ENCODE measurements at places on chromosomes 7 and 10.

- no peak for DNase-seq
Observed at GRCh38 chr10:59907537-59907917, 1.2 kb upstream of the CCDC6 start.

- no peak for DNase-seq
Observed at GRCh38 chr10:70926226-70927000, 38.0 kb upstream of the PCBD1 start.

GRCh38 chr7:71598553-71598952, 466.6 kb downstream of the GALNT17 start:
- no peak for DNase-seq

GRCh38 chr7:150373049-150373801, 4.6 kb downstream of the REPIN1 start:
- DNase-seq = no peak

GRCh38 chr10:34091635-34092195, 723.4 kb downstream of the PARD3 start:
- no peak for DNase-seq

GRCh38 chr7:107338080-107338479, 131.8 kb upstream of the GPR22 start:
- no peak for DNase-seq

GRCh38 chr7:41912426-41912825, 209.5 kb upstream of the INHBA start:
- no peak for DNase-seq

- DNase-seq = no peak
Observed at GRCh38 chr7:154388412-154388811, 336.2 kb downstream of the DPP6 start.

- DNase-seq = no peak
Observed at GRCh38 chr10:30017556-30017955, 41.8 kb downstream of the JCAD start.

GRCh38 chr10:47287365-47287802, 12.6 kb upstream of the GDF10 start:
- no peak for DNase-seq

DNA sequence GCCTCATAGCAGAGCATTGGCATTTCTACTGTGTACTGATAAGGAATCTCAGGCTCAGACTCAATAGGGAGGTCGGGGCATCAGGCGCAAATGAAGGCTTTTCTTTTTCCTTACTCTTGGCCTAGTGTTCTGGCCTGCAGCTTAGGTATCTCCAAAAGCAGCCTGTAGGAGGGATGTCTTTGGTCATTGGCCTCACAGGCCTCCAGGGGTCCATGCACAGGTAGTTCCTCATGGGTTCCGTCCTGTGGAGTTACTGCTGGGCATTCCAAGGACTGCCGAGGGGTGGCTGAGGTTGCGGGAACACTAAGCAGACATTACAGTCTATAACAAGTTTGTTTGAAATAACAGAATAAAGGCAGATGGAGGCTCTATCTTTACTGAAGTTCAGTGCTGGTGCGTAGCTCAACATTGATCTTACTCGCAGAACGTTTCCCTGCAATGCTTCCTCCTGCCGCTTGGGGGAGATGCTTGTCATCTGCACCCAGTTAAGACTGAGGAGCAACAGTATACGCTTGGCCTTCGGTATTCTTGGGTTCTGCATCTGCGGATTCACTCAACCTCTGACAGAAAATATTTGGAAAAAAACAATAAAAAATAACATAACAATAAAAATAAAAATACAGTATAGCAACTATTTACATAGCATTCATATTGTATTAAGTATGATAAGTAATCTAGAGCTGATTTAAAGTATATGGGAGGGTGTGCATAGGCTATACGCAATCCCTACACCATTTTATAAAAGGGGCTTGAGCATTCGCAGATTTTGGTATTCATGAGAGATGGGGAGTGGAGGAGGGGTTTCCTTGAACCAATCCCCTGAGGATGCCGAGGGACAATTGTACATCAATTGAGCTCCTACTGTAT, 58.9 kb downstream of the SH2D4B start:
- no peak for DNase-seq

GRCh38 chr7:150476285-150476684, 25.9 kb downstream of the GIMAP8 start:
- no peak for DNase-seq

DNA sequence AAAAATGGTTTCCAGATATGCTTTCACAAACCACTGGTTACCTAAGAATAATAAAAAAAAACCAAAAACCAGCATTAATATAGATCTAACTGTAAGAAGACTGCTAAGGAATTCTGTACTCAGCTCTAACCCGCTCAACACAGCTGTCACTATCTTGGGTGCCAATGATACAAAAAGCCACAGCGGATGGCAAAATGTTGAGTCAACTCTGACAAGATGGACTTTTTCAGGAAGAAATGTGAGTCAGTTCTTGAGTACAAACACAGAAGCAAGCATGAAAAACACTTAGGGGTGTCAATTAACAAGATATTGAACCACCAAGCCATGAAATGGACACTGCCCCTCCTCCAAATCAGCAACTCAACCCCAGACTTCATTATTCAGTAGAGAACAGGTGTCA, 55.0 kb downstream of the CTTNBP2 start:
- no peak for DNase-seq

DNA sequence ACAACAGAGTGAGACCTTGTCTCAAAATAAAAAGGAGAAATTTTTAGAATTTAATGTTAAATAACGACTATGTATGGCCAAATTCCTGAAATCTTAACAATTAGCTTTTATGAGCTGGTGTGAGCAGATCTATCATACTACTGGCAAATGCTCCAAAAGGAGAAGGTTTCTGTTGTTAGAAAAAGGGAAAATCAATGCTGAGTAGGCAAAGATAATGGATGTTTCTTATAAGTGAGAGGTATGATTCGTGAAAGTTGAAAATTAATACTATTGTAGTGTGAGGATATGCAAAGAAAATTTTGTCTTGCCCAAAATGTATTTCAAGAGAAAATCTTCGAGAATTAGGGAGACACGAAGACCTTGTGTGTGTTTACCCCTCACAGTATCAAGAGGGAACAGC, 40.8 kb upstream of the CUL1 start:
- DNase-seq = no peak

GRCh38 chr7:29641651-29642050, 78.0 kb downstream of the PRR15 start:
- no peak for DNase-seq

DNA sequence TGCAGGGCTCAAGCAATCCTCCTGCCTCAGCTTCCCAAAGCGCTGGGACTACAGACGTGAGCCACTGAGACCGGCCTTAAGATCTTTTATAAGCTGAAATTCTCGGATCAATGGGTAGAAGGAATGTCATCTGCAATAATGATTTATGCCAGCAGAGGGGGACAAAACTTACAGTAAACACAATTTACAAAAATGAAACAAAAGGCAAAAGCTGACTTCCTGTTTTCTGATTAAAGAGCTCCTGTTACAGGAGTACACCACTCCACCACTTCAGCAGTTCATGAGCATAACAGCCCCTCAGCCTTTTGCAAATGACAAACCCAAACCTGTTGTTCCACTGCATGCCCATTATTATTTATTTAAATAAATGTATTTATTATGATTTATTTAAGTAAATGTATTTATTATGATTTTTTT, 88.5 kb upstream of the ATP6V0A4 start:
- no peak for DNase-seq

DNA sequence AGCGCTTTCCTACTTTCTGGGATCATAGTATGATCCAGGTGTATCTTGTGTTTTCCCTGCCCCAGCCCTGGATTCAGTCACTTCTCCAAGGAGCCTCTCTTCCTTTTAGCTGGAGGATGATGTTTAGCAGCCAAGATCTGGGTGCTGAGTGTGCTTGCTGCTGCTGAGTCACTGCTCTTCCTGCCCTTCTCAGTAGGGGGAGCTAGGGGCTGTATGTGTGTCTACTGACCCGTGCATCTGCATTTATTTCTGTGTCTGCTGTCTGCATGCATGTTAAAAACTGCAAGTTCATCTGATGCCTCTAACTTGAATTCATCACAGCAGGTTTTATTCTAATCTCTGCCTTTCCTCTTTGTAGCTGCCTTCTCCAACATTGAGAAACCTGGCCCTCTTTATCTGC, 31.6 kb downstream of the MGMT start:
- no peak for DNase-seq

DNA sequence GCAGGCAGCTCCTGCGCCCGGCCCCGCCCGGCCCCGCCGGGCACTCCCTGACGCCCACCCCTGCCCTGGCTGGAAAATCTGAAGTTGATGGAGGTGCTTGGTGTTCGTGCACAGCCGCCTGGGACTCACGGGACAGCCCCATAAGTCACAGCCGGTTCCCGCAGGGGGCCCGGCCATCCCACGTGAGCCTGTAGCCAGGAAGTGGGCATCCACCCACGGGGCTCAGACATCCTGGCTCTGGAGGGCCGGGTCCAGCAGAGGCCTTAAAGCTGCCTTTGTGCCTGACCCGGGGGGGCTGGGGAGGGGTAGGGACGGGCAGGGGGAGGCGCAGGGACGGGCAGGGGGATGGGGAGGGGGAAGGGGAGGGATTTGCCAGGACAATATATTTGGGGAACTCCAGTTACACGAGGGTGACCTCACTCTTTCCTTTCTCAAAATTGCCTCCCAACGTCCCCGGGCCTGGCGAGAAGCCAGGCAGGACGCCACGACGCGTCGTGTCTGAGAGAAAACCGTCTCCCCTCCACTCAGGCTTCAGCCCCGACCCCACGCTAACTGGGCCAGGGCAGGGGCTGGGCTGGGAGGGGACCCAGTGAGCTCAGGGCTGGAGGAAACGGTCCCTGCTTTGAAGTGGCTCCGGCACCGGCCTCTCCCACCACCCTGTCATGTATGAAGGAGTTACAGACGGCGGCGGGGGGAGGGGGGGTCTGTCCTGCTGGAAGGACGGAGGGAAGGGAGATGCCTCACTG, 82.1 kb upstream of the PDGFA start:
- DNase-seq = peak; percentile 79

DNA sequence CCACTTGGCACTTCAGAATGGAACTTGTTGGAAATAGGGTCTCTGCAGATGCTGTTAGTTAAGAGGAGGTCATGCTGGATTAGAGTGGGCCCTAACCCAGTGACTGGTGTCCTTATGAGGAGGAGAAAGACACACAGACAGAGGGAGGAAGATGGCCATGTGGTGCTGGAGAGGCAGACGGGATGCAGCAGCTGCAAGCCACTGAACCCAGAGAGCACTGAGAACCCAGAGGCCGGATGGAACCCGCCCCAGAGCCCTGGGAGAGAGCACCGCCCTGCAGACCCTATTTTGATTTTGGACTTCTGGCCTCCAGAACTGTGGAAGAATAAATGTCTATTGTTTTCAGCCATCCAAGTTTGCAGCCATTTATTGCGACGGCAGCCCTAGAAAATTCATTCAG, 58.0 kb upstream of the EBF3 start:
- DNase-seq = no peak

DNA sequence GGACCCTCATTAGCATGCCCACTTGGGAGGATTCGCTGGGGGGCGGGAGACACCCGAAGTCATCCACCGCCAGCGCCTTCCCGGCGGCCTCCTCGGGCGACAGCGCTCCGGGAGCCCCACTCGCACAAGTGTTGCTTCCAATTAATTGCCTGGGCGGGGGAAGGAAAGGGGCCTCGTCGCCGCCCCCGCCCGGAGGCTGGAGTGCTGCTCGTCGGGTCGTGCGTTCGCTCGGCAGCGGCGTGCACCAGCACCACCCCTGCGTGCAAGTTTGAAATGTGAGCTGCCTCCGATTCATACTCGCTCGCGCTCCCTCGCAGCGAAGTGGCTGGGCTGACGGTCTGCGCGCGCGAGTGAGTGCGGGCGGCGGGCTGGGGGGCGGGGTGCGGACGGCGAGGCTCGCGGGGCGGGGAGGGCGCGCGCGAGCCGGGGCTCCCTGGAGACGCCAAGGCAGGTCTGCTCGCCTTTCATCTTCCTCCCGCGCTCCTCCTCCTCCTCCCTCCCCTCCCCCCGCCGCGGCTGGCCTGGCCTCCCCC, 104.6 kb upstream of the PPIF start:
- DNase-seq = peak; percentile 76

DNA sequence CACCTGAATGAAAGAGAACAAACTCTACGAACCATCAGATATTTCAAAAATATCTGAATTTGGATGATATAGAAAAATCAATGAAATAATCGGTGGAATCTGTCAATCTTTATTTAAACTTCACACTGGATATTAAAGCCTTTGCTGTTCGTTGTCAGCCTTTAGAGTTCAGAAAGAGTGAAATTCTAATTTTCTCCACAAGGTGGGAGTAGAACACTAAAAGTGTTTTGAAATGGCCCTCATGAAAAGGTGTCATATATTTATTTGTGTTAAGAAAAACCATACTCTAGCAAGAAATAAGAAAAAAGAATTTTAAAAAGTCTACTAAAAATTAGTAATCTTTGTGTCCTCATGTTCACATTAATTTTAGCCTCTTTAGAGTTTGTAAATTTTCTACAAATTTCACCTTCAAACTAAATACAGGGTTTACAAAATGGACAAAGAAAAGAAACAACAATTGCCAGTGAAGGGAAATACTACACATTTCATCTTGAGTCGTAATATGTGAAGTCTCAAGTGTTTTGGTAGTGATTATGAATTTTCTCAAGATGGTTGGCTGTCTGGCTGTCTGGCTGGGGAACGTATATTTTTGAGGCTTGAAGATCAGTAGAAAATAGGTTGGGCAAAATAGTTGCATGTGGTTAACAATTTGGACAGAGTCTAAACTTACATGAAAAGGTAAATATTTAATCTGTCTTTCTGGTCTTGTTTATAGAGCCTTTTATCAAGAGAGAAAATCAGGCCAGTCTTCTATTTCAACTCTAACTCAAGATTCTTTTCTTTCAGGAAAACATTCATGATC, 43.7 kb downstream of the DNAJB9 start:
- no peak for DNase-seq

- no peak for DNase-seq
Observed at GRCh38 chr10:24790599-24790998, 66.9 kb upstream of the ARHGAP21 start.

GRCh38 chr10:74058658-74059057, 60.7 kb downstream of the VCL start:
- peak; percentile 43 for DNase-seq
